ENCODE measurements at places on chromosomes 16 and 17.

DNA sequence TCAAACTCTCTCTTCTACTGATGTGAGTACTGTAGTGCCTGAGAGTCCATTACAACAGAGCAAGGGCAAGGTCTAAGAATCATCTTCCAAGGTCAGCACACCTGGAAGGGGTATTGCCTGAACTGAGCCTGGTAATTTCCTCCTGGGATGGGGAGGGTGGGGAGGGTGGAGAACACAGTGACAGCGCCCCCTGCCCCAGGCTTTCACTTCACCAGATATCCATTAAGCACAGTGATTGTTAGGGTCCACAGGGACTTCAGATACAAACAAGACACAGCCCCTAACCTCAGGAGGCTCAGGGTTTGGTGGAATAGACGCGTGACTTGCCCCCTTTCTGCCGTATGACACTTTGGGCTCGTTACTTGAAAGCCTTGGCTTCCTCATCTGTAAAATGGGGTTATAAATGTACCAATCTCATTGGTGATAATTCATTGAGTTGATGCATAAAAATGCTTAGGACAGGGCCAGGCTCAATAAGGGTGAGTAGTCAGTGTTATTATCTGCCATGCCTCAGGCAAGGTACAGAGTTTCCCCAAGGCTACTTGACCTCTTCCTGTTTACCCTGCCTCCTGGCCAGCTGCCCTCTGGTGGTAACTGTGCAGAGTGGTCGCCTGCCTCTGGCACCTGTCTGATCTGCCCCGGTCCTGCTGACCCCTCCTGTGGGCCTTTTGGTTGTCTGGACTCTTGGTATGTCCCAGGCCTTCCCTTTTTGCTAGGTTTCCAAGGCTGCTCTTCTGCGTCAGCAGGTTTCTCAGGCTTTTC, 13.1 kb upstream of the BRD7 start:
- DNase-seq = no peak

GRCh38 chr16:29729116-29729521, 16.7 kb downstream of the C16orf54 start:
- DNase-seq = peak; percentile 48

DNA sequence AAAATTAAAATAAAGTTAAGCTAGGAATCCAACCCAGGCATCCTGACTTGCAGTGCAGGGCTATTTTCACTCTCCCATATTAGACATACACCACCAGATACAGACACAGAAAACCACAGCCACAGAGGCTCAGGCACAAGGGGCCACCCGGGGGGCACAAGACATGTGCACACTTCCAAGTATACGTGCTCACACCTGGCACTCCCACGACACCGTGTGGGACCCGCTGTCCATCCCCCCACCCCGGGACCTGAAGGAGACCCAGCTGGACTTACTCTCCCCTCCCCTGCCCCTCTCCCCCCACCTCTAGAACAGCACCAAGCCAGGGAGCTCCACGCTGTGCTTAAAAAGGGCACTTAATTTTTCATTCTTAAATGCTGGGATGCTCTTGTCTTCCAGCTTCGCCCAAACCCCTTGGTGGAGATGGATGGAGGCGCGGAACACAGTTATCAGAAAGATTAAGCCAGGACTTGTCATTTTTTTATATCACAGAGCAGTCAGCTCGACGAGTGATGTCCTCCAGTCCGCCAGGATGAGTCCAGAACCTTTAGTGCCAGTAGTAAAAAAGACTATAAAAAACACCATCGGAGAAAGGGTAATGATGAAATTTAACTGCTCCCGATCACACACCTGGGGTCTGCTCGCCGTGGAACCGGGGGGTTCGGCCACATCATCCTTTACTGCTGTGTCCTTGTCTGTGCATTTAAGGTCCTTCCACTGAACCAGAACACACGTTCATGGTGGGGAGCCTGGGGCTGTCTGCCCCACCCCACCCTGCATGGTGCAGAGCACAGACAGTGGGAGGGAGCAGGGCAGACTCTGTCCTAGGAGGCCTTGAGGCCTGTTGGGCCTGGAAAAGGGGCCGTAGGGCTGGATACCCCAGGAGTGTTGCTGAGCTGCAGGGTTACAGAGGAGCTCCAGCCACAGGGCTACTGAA, 73.3 kb upstream of the LHX1 start:
- no peak for DNase-seq

- no peak for DNase-seq
These were observed 3.2 kb downstream of the ACTG1 start for GRCh38 chr17:81509207-81509971.

- no peak for DNase-seq
These were observed 108.8 kb downstream of the ARHGAP44 start for GRCh38 chr17:12898110-12898509.
